ENCODE measurements at places on chromosomes 11 and 22. TPM values are rescaled to one million over a fixed set of nuclear protein-coding genes. Genes with fewer than 3 reads are reported as not detected.

DNA sequence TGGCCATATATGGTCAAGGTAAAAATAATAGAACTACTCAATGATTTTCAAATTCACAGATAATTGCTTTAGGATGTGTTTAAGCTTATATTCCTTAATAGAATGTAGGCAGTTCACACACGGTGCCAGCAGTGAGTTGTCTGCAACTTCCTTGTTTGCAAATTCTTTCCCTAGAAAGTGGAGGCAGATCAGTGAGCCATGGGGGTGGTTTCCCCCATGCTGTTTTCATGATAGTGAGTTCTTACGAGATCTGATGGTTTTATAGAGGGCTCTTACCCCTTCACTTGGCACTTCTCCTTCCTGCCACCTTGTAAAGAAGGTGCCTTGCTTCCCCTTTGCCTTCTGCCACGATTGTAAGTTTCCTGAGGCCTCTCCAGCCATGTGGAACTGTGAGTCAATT lies 111.8 kb upstream of the LMO1 start:
- H3K36me3 ChIP-seq = no peaks in the 10 kb centered on the region
- DNase-seq = no peak
- H3K27me3 ChIP-seq = no peaks in the 10 kb centered on the region
- no peak overlapping the region for H3K27ac ChIP-seq

DNA sequence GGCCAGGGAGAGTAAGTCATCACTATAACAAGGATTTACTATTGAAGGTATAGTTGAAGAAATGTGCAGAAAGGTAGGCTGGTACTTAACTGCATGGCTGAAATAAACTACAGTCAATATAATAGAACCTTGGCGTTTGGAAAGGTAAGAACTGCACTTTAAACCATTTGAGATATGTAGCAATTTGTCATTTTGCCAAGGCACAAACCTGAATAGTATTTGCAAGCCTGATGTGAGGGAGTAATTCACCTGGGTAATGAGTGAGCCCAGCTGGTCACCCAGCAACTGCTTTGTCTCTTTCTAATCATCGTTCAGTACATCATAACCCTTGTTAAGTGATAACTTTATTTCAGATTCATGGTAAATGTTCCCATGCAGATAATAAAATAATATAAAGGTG lies 62.3 kb upstream of the SCUBE2 start:
- H3K36me3 ChIP-seq = peaks cover 5% of the 10 kb centered on the region
- no peak overlapping the region for H3K4me3 ChIP-seq
- no peak for DNase-seq
- no peak overlapping the region for H3K27ac ChIP-seq
- peaks cover 9% of the 10 kb centered on the region for H3K4me1 ChIP-seq

DNA sequence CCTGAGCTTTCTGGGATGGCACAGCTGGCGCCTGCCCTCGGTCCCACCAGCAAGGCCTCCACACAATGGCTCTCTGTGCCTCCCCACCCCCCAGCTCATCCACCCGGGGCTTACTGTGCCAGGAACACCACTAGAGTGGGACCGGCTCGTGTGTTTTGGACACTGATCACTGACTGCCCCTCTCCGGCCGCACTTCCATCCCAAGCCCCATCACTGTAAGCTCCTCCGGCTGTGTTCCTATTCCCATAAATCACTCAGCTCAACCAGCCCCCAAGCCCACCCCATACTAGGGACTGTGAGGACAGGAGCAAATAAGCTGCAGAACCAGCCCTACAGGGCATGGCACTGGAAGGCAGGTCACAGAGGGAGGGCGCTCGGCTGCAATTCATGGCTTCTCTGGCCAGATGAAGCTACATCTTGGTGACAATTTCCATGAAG lies 7.3 kb downstream of the APBB1 start:
- H3K36me3 ChIP-seq = no peaks in the 10 kb centered on the region
- no peaks in the 10 kb centered on the region for H3K27me3 ChIP-seq
- H3K27ac ChIP-seq = no peak overlapping the region
- no peak for DNase-seq

DNA sequence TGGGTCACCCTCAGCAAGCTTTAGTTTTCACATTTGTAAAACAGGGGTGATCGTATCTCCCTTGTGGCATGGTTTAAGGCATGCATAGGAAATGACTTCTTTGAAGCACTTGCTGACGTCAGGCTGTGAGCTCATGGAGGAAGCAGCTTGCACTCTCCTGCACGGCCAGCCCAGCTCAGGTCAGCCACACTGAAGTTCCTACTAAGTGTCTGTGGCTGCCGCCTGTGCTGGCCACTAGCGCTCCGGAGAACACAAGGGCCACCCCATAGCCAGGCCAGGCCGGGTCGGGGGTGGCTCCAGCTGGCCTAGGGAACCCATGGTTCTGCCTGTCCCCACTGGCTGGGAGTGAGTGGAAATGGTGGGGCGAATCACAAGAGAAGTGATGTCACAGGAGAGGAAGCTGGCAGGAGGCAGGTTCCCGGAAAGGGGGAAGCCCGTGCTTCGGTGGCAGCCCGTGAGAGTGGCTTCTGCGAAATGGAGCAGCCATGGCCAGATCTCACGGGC lies 28.2 kb downstream of the KCTD17 start:
- H3K4me1 ChIP-seq = peaks cover 3% of the 10 kb centered on the region
- no peak overlapping the region for H3K27ac ChIP-seq
- DNase-seq = peak; percentile 16
- H3K36me3 ChIP-seq = no peaks in the 10 kb centered on the region
- H3K27me3 ChIP-seq = peaks cover 25% of the 10 kb centered on the region

DNA sequence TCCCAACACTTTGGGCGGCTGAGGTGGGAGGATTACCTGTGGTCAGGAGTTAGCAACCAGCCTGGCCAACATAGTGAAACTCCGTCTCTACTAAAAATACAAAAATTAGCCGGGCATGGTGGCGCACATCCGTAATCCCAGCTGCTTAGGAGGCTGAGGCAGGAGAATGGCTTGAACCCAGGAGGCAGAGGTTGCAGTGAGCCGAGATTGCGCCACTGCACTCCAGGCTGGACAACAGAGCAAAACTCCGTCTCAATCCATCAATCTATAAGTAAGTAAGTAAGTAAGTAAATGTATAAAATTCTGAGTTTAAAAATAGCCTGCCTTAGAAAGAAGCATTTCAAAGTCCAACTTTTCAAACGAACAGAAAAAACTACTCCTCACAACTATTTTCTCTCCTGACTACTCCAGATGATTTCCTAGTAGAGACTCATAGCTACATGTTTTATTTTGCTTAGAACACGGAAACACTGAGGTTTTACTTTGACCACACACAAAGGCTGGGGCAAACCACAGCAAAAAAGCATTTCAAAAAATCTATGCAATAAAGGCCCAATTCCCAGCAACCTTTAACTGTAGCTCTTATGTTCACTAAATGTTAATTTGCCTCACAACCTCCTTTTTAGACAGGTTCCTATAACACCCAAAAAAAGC lies 16.3 kb downstream of the SPTY2D1 start:
- H3K4me1 ChIP-seq = peaks cover 53% of the 10 kb centered on the region
- H3K4me3 ChIP-seq = no peak overlapping the region

OR2AT4 gene
- total RNA-seq = not detected

- no peaks in the 10 kb centered on the region for H3K4me1 ChIP-seq
- H3K27ac ChIP-seq = no peak overlapping the region
- H3K4me3 ChIP-seq = no peak overlapping the region
- peak; percentile 15 for DNase-seq
Observed at GRCh38 chr11:112255067-112255720, 5.5 kb downstream of the PLET1 start.

GGTLC3 gene
- total RNA-seq = not detected

- no peaks in the 10 kb centered on the region for H3K36me3 ChIP-seq
- peaks cover 20% of the 10 kb centered on the region for H3K27me3 ChIP-seq
- no peak for DNase-seq
- peak overlapping the region; percentile 62 for H3K4me3 ChIP-seq
Observed at GRCh38 chr11:26997378-26997777, 3.5 kb downstream of the FIBIN start.

GRCh38 chr22:36423461-36424404 lies 36.0 kb upstream of the MYH9 start:
- no peak overlapping the region for H3K27ac ChIP-seq
- H3K27me3 ChIP-seq = no peaks in the 10 kb centered on the region
- peaks cover 37% of the 10 kb centered on the region for H3K4me1 ChIP-seq
- no peaks in the 10 kb centered on the region for H3K36me3 ChIP-seq
- no peak overlapping the region for H3K4me3 ChIP-seq
- DNase-seq = no peak

- H3K4me1 ChIP-seq = peaks cover 17% of the 10 kb centered on the region
- no peaks in the 10 kb centered on the region for H3K27me3 ChIP-seq
- no peak overlapping the region for H3K4me3 ChIP-seq
- no peaks in the 10 kb centered on the region for H3K36me3 ChIP-seq
- no peak overlapping the region for H3K27ac ChIP-seq
Observed at GRCh38 chr22:46175631-46176030, 25.3 kb downstream of the PPARA start.

- H3K36me3 ChIP-seq = no peaks in the 10 kb centered on the region
- peaks cover 3% of the 10 kb centered on the region for H3K4me1 ChIP-seq
- H3K27ac ChIP-seq = no peak overlapping the region
- no peaks in the 10 kb centered on the region for H3K27me3 ChIP-seq
- H3K4me3 ChIP-seq = no peak overlapping the region
Observed at GRCh38 chr11:28393348-28393747, 285.2 kb downstream of the METTL15 start.

DNA sequence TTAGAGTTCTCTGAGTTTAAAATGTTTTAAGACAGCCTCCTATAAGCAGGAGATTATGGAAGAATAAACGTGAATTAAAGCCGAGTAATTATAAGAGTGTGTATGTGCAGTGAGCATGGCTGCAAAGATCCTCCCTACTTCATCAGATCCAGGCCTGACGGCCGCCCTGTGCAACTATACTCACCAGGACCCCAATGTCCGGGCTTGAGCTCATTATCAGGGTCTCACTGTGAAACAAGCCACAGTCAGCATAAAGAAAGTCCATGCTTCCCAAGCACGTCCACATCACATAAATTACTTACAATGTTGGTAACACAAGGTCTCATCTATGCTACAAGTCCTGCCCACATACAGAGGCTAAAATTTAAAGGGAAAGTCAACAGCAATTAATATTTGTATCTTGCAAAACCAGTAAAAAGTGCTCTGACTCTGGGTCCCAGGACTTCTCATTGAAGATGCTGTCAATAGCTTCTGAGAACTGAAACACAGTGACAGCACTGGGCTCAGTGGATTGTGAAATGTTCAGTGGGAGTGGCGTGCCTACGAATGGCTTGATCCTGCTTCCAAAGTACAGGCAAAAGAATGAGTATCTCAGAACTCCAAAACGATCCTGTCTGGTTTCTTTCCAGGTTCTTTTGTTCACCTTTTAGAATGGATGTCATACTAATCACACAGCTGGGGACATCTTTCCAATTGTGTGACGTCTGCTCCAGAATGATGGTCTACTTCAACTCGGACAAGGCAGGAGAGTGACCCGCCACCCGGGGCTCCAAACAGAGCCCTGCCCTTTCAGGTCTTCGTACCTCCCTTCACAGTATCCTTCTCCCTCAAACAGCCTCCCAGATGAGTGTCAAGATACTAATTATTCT lies 72.1 kb upstream of the ARFGAP3 start:
- no peak overlapping the region for H3K4me3 ChIP-seq
- H3K27me3 ChIP-seq = no peaks in the 10 kb centered on the region
- DNase-seq = no peak
- H3K27ac ChIP-seq = peak overlapping the region; percentile 91

SYT13 gene
- total RNA-seq = 5.5 TPM

Measured in heart right ventricle (tissue), 16 donors.